Osteocyte (in vitro differentiated cells): ENCODE measurements at places on chromosomes 1 and 21. TPM values are rescaled to one million over a fixed set of nuclear protein-coding genes. Genes with fewer than 3 reads are reported as not detected.

Gene FMO4
- 4.0 and 4.1 TPM in 2 replicates for total RNA-seq

Gene OR2T11
- total RNA-seq = not detected in 2 replicates

Gene RGS1
- not detected in 2 replicates for total RNA-seq

Gene COL9A2
- total RNA-seq = 2.1 and 2.7 TPM in 2 replicates

Gene GUCA2B
- total RNA-seq = not detected in 2 replicates

Gene GPR37L1
- not detected in 2 replicates for total RNA-seq

DNA sequence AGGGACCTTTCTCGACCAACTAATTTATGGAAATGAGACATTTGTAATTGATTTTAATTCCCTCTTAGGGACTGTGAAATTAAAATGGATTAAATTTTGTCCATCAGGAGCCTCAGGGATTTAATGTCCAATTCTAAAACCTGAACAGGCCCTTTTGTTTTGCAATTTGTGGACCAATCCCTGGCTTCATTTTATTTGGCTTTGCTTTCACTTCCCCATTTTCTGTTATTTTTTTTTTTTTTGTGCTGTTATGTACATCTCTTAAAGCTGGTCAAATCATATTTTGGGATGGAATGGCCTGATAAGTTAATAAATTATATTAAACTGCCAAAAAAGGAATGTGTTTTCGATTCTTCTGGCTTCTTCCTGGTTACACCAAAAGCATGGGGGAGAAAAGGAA is 28.9 kb downstream of the ZSCAN20 start:
- H3K36me3 ChIP-seq = peaks cover 8% of the 10 kb centered on the region
- DNase-seq = no peak
- H3K27me3 ChIP-seq = peaks cover 4% of the 10 kb centered on the region
- no peak overlapping the region for H3K4me3 ChIP-seq

- DNase-seq = no peak
- H3K4me1 ChIP-seq = peaks cover 5% of the 10 kb centered on the region
- H3K36me3 ChIP-seq = peaks cover 2% of the 10 kb centered on the region
- no peak overlapping the region for H3K27ac ChIP-seq
- H3K27me3 ChIP-seq = no peaks in the 10 kb centered on the region
Observed at GRCh38 chr1:174656409-174657059, 208.8 kb downstream of the GPR52 start.

- H3K36me3 ChIP-seq = peaks cover 40% of the 10 kb centered on the region
- H3K4me1 ChIP-seq = peaks cover 33% of the 10 kb centered on the region
- H3K27ac ChIP-seq = peak overlapping the region; percentile 20
- H3K27me3 ChIP-seq = no peaks in the 10 kb centered on the region
- no peak overlapping the region for H3K4me3 ChIP-seq
Observed at GRCh38 chr1:51442616-51443015, 76.5 kb downstream of the EPS15 start.

DNA sequence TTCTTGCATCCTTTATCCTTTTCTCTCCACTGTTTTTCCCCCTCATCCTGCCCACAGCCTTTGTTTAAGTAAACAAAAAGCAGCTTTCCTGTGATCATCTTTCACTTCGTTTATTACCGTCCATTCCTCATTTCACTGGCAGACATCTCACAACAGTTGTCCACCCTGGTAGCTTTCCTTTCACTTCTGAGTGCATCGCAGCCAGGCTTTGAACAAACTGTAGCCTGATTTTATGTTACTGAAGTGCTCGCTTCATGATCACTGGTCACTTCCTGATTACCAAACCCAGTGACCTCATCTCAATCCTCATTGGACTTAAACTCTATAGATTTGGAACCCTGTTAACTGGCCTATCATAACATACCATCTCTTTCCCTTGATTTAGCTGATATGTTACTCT is 67.7 kb downstream of the SDCCAG8 start:
- no peak overlapping the region for H3K4me3 ChIP-seq
- no peak overlapping the region for H3K27ac ChIP-seq
- no peaks in the 10 kb centered on the region for H3K27me3 ChIP-seq
- no peak for DNase-seq

- peak overlapping the region; percentile 16 for H3K4me3 ChIP-seq
- H3K27ac ChIP-seq = peak overlapping the region; percentile 45
- no peak for DNase-seq
- peaks cover 15% of the 10 kb centered on the region for H3K36me3 ChIP-seq
- H3K4me1 ChIP-seq = peaks cover 30% of the 10 kb centered on the region
Observed at GRCh38 chr1:97271916-97272788, 550.6 kb downstream of the PTBP2 start.

GRCh38 chr1:182246783-182247182 is 144.8 kb downstream of the GLUL start:
- no peak overlapping the region for H3K4me3 ChIP-seq
- no peak overlapping the region for H3K27ac ChIP-seq
- peaks cover 11% of the 10 kb centered on the region for H3K27me3 ChIP-seq
- DNase-seq = no peak
- H3K4me1 ChIP-seq = no peaks in the 10 kb centered on the region
- H3K36me3 ChIP-seq = no peaks in the 10 kb centered on the region

GRCh38 chr1:25020173-25020845 is 90.2 kb upstream of the RUNX3 start:
- DNase-seq = no peak
- H3K27me3 ChIP-seq = no peaks in the 10 kb centered on the region
- H3K4me3 ChIP-seq = no peak overlapping the region
- H3K4me1 ChIP-seq = peaks cover 72% of the 10 kb centered on the region

DNA sequence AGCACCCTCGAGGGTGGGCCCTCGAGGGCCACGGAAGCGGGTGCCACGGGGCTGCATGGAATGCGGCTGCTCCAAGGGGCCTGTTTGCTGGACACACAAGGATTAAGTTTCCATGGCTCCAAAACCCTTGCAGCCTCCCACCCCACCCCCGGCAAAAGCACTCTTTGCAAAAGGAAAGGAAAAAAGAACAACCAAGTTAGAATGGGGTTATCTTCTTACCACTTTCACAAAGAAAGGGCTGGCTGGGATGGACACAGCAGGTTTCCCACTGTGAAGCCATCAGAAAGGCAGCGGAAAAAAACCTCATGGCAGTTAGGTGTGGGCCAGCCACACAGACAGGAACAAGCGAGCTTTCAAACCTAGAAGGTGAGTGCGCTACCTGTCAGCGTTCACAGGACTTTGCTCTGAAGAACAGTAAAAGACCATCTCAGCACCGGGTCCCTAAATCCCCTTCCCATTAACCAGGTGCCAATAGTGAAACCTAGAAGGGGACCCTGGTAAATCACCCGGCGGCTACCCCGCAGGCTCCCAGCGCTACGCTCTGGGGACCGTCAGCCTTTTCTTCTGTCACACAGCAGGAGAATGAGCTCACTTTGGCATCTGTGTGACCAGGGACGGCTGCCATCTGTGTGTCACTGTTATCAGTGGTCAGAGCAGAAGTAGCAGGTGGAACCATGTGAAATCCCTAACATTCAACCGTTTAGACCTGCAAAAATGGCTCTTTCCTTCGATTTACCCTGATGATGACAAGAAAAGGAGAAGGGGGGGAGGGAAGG is 93.0 kb downstream of the SIM2 start:
- no peaks in the 10 kb centered on the region for H3K27me3 ChIP-seq
- H3K4me1 ChIP-seq = no peaks in the 10 kb centered on the region
- no peak for DNase-seq
- H3K27ac ChIP-seq = no peak overlapping the region
- no peak overlapping the region for H3K4me3 ChIP-seq
- H3K36me3 ChIP-seq = peaks cover 15% of the 10 kb centered on the region

DNA sequence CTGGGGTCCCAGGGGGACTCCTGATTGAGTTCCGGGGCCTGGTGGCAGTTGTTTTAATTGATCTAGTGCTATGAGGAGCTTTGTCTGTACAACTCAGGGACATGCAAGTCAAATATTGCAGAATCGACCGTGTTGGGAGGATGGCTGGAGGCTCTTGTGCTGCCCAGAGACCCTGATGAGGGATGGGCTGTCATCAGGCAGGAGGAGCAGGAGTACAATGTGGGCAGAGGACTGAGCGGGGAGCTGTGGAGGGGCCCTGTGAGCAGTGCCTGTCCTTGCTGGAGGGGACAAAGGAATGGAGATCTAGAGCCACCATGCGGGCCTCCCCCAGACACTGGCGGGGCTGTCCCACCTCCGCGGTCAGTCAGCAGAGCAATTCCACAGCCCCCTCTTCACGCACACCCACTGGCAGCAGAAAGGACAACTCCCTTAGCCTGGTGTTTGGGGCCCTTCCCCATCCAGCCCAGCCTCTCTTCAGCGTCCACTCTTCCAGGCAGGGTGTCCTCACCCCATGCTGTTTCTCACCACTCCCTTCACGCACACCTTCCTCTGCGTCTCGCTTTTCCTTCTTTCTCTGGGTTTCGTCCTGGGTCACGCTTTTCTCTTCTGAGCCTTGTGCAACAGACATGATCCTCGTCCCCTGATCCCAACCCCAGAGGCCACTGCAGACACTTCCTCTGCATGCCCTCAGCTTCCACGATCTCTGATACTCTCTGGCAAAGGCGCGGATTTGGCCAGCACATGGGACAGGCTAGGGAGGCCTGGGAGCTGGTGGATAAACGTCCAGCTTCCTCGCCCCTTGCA is 122.6 kb downstream of the GRIK3 start:
- peak; percentile 82 for DNase-seq
- no peaks in the 10 kb centered on the region for H3K4me1 ChIP-seq
- no peak overlapping the region for H3K27ac ChIP-seq
- no peaks in the 10 kb centered on the region for H3K36me3 ChIP-seq
- no peak overlapping the region for H3K4me3 ChIP-seq
- no peaks in the 10 kb centered on the region for H3K27me3 ChIP-seq

DNA sequence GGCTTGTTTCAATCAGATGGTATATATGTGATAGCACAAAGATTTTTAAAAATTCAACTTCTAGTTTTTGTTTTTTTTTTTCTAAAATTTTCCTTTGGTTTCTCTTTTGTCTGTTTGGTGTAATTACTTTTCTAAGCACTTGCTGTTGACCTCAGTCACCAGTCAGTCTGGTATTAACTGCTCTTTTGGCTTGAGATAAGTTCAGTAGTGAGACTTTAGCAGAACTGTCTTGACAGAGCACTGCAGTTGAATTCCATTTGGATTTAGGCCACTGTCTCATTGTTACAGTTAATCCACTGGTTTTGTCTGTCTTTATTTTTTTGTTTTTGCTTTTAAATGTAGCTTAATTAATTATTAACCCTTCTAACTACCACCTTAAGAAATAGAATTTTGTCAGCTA is 36.2 kb downstream of the OSBPL9 start:
- H3K27me3 ChIP-seq = no peaks in the 10 kb centered on the region
- peak overlapping the region; percentile 46 for H3K27ac ChIP-seq
- peaks cover 14% of the 10 kb centered on the region for H3K36me3 ChIP-seq
- H3K4me3 ChIP-seq = no peak overlapping the region
- DNase-seq = no peak

DNA sequence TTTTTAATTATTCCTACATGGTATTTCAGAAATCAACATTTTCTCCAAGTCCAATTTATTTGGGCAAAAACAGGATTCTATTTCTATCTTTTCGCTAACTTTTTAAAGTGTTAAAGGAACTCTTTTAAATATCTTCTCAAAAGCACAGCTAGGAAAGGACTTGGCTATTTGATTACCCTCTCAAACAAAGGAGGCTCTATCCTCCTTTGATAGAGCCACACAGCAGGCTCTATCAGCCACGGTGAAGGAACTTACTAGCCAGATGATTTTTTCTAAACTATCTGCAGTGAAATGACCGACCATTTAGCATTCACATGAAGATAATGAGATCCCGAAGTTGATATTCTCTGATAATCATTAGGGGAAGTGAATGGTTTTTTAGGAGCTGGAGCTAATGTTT is 9.1 kb downstream of the ANGPTL7 start:
- no peak overlapping the region for H3K4me3 ChIP-seq
- peaks cover 49% of the 10 kb centered on the region for H3K36me3 ChIP-seq
- H3K27me3 ChIP-seq = no peaks in the 10 kb centered on the region

DNA sequence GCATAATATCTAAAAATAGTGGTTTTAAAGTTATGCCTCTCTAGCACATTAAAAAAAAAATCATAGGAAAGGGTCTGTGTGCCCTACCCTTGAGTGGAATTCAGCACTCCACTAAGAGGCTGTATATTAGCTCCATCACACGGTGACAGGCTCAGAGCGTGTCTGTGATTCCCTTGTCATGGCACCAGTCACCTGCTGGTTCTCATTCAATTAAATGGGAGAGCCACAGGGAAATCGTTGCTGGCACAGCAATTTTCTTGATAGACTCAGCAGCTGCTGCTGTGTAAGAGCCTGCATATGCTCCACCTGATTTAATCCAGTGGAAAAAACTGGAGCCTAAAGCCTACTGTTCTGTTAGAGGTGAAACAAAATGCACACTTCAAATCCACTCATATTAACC is 9.5 kb downstream of the ATP6V1G3 start:
- no peaks in the 10 kb centered on the region for H3K36me3 ChIP-seq
- no peak overlapping the region for H3K27ac ChIP-seq
- peaks cover 51% of the 10 kb centered on the region for H3K4me1 ChIP-seq
- DNase-seq = no peak
- H3K27me3 ChIP-seq = no peaks in the 10 kb centered on the region
- no peak overlapping the region for H3K4me3 ChIP-seq

DNA sequence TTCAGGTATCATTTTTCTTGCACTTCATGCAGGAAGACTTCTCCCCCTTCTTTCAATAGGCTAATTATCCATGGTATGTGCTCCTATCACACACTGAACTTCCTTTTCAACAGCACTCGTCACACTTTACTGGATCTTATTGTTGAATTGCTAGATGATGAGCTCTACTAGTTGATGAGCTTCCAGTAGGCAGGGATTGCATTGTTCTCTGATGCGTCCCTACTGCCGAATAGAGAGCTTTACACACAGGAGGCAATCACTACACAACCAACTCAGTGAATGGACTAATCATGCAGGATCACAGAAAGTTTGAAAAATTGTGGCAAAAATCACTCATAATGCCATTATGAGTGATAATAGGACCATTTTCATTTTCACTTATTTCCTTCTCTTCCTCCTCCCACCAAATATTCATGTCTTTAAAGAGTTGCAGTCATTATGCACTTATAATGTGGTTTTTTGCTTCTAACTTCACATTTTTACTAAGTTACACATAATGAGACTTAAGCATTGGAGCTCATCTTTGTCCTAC is 128.1 kb upstream of the ZNF648 start:
- no peak overlapping the region for H3K27ac ChIP-seq
- no peaks in the 10 kb centered on the region for H3K36me3 ChIP-seq
- H3K4me3 ChIP-seq = no peak overlapping the region
- no peaks in the 10 kb centered on the region for H3K27me3 ChIP-seq
- DNase-seq = no peak
- H3K4me1 ChIP-seq = peaks cover 31% of the 10 kb centered on the region

DNA sequence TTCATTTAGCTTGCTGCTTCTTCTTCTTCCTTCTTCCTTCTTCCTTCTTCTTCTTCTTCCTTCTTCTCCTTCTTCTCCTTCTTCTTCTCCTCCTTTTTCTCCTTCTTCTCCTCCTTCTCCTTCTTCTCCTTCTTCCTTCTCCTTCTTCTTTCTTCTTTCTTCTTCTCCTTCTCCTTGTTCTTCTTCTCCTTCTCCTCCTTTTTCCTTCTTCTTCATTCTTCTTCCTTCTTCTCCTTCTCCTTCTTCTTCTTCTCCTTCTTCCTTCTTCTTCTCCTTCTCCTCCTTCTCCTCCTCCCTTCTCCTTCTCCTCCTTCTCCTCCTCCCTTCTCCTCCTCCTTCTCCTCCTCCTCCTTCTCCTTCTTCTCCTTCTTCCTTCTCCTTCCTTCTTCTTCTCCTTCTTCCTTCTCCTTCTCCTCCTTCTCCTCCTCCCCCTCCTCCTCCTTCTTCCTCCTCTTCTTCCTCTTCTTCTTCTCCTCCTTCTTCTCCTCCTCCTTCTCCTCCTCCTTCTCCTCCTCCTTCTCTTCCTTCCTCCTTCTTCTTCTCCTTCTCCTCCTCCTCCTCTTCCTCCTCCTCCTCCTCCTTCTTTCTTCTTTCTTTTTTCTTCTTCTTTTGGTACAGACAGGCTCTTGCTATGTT is 110.1 kb downstream of the ST3GAL3 start:
- H3K27me3 ChIP-seq = no peaks in the 10 kb centered on the region
- peaks cover 32% of the 10 kb centered on the region for H3K36me3 ChIP-seq
- no peak for DNase-seq
- H3K4me3 ChIP-seq = no peak overlapping the region
- H3K27ac ChIP-seq = no peak overlapping the region
